Activated naive CD4-positive, alpha-beta T cell treated with anti-CD3 and anti-CD28 coated beads, Interleukin-2, amount 50 U/mL, for 72 hours (primary cell): ENCODE measurements at places on chromosomes 2 and 18. TPM values are rescaled to one million over a fixed set of nuclear protein-coding genes. Genes with fewer than 3 reads are reported as not detected.

Gene NCKAP1
- total RNA-seq: 6.8 TPM

Gene FN1
- total RNA-seq: 0.62 TPM

Gene ASIC4
- 0.98 TPM for total RNA-seq

Gene ALK
- not detected for total RNA-seq

Gene KCNS3
- not detected for total RNA-seq

Gene RIT2
- not detected for total RNA-seq

Gene SNRNP27
- total RNA-seq: 69.4 TPM

Gene ALPP
- total RNA-seq: 0.16 TPM

Gene KYNU
- total RNA-seq: not detected

Gene CTAGE1
- total RNA-seq: not detected

Gene ITGB6
- not detected for total RNA-seq

Gene CDH20
- total RNA-seq: 0.09 TPM

Gene ANKAR
- 2.9 TPM for total RNA-seq

Gene INHA
- not detected for total RNA-seq

Gene C1QL2
- not detected for total RNA-seq

Gene LRRTM1
- total RNA-seq: not detected

Gene MAL
- 26.3 TPM for total RNA-seq

Gene SERPINB3
- not detected for total RNA-seq

Gene FAP
- 0.29 TPM for total RNA-seq

Gene CTLA4
- total RNA-seq: 61.7 TPM

Gene ALPI
- not detected for total RNA-seq

Gene PCBP1
- total RNA-seq: 451 TPM

Gene UGT1A6
- total RNA-seq: not detected

Gene REEP1
- 0.45 TPM for total RNA-seq

Gene TAF4B
- 12.7 TPM for total RNA-seq

Gene CAVIN2
- not detected for total RNA-seq

Gene SIGLEC15
- total RNA-seq: not detected

Gene RESP18
- total RNA-seq: not detected

Gene FEV
- total RNA-seq: not detected

Gene CD28
- total RNA-seq: 159 TPM

Gene ERFE
- total RNA-seq: 0.60 TPM

Gene GREB1
- total RNA-seq: 0.91 TPM

Gene DSC2
- not detected for total RNA-seq

Gene TMEM247
- total RNA-seq: not detected

Gene LINC00305
- total RNA-seq: not detected

Gene UGT1A4
- not detected for total RNA-seq

Gene DPYSL5
- total RNA-seq: not detected

Gene DYNAP
- not detected for total RNA-seq

Gene ZBTB14
- 22.5 TPM for total RNA-seq

Gene ANO7
- 5.3 TPM for total RNA-seq

Gene MBOAT2
- 6.6 TPM for total RNA-seq

Gene DDX18
- 84.1 TPM for total RNA-seq

Gene FBXO15
- total RNA-seq: 1.2 TPM

Gene VIL1
- not detected for total RNA-seq

Gene LAMA1
- total RNA-seq: not detected

Gene STK25
- 95.5 TPM for total RNA-seq

Gene CXCR1
- not detected for total RNA-seq

Gene GALR1
- not detected for total RNA-seq

Gene LRRTM4
- total RNA-seq: not detected

Gene KRTCAP3
- 7.9 TPM for total RNA-seq

Gene NEDD4L
- total RNA-seq: 1.7 TPM

Gene FAM237A
- total RNA-seq: not detected

Gene ARL4C
- total RNA-seq: 26.1 TPM

Gene CAPN13
- total RNA-seq: not detected
